ENCODE measurements at places on chromosomes 13 and 19.

DNA sequence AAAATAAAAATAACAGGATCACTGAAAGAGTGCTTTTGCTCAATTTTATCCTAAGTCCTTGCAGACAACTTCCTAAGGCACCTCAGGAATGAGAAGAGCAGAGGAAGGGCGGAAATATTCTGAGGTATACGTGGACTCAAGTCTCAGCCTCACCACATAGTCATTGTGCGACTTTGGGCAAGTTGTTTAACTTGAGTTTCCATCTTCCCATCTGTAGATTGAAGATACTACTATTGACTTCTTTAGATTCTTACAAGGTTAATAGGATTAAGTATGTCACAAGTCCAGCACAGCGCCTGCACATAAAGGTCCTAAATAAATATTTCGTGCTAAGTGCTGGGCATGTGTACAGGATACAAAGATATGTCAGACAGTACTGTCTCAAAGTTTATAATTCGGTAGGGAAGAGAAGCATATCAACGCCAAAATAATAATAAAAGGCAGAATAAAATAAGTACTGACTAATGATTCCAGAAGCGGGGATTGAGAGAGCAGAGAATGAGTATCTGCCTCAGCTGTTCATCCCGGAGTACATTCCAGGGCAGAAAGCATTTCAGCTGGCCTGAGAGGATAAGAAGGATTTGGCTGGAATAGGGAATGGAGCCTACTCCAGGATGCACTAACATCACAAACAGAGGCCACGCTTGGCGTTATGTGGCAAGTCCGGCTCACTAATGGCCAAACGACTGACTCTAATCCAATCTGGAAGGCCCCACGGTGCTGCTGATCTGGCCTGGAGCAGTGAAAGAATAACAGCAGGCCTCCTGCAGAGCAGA, 139.7 kb downstream of the FLT1 start:
- no peak for DNase-seq

DNA sequence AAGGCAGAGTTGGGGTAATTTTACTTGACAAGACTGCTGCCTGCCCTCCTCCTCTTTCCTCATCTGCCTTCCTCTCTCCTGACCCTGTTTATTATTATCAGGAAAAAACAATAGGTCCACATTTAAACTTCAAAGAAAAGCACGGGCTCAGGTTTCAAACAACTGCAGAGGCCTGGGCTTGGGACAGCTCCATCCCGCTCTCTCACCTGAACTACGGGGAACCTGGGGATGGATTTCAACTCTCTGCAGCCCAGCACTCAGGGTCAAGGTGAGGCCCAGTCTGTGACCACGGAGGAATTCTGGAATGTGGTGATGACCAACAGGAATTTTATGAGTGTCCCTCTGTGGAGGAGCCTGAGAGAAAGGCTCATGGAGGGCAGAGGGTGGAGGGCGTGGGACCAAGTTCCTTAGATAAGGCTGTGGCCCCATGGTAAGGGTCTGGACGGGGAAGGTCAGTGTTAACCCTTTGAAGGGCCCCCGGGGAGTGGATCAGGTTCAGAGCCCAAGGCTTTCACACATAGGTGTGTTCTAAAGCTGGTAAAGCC, 220.8 kb upstream of the MAB21L1 start:
- no peak for DNase-seq

DNA sequence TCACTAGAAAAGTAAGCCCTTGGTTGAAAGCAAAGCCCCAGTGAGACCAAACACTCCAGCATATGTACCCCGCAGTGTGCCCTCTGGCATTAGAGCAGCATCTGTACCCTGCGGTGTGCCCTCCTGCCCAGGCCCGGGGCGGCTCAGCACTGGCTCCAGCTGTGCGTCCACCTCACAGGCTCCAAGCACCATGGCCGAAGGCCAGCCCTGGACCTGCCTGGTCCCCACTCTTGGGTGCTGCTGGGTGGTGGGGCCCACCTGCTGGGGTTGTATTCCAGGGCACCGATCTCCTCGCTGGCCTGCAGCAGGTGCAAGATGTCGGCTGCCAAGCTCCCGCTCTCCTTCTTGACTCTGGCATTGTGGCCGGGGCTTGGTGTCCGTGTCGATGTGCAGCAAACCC, 230.2 kb downstream of the TUBA3C start:
- DNase-seq: no peak

DNA sequence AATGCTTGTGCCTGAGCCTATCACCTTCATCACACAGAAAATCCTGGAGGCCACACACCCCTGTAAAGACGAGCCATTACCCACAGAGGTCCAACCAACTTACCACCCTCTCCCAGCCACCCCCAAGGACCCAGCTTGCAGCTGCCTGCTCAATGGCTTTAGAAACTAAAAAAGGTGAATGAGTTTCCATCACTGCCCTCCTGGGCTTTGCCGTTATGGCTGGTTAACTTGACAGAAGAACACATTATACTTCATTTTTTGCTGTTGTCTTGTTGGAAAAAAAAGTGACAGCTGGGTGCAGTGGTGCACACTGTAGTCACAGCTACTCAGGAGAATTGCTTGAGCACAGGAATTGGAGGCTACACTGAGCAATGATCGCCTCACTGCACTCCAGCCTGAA, 17.4 kb upstream of the FEM1A start:
- no peak for DNase-seq

DNA sequence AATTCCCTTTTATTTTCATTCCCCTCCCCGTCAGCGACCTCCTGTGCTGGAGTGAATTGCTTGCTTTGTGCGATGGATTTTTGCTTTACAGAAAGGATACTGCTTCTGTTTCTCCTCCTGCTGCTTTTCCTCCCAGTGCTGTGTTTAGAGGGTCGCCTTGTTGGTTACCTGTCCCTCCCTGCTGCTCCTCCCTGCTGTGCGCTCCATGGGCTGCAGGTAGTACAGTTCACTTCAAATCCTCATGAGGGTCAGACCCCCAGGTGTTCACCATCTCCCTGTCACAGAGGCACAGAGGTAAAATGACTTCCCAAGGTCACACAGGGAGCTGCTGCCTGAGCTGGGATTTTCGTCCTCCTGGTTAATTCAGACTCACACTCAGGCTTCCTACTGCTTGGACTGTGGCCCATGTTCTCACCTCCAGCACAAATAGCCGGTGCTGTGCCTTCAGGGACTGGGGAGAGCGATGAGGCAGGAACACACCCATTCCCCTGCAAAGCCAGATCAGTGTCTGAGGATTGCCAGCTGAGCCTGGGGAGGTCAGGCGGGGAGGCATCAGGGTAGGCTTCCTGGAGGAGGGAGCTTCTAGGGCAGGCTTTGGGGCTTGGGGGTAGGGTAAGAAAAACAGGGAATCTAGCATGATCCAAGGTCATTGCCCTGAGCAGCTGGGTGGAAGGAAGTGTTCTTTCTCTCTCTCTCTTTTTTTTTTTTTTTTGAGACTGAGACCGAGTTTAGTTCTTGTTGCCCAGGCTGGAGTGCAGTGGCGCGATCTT, 14.4 kb downstream of the BICRA start:
- DNase-seq: no peak

DNA sequence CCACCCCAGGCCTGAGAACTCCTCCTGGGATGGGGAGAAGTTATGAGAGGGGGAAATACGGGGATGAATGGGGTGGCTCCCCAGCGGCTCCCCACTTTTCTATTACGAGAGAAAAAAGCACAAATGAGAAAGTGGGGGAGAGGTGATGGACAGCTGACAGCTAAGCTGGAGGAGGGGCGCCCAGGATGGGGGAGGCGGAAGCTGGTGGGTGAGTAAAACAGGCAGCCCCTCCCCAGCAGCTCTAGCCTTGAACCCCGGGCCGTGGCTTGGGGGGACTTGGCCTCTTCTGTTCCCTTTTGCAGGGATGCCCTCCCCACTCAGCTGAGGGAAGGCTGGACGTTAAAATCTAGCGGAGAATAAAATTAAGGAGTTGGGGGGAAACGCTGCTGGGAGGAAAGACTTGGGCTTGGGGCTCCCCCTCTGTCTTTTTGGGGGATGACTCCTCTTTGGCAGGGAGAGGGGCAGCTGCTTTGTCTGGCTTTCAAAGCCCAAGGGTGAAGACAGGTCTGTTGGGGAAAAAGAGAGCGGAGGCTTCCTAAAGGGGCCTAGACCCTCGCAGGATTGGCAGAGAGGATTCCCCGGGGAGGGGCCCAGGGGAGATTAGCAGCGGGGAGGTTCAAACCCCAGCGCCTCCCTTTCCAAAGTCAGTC, 1.4 kb upstream of the SAMD1 start:
- no peak for DNase-seq

DNA sequence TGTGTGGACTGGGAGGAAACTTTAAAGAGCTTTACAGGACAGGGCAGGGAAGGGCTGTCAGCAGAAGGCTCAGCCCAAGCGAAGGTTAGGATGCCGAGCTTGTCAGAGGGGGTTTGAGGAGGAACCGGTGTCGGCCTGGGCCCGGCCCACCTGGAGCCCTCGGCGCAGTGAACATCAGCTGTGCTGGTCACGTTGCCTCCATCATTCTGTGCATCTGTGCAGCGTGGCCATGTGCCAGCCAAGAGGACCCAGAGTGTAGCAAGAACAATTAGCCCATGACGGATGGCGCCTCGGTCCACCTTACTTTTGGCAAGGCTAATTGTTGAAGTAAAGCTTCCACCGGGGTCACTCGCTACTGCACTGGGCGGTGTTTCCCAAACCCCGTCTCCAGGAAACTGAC, 161.4 kb downstream of the PTPRS start:
- no peak for DNase-seq

DNA sequence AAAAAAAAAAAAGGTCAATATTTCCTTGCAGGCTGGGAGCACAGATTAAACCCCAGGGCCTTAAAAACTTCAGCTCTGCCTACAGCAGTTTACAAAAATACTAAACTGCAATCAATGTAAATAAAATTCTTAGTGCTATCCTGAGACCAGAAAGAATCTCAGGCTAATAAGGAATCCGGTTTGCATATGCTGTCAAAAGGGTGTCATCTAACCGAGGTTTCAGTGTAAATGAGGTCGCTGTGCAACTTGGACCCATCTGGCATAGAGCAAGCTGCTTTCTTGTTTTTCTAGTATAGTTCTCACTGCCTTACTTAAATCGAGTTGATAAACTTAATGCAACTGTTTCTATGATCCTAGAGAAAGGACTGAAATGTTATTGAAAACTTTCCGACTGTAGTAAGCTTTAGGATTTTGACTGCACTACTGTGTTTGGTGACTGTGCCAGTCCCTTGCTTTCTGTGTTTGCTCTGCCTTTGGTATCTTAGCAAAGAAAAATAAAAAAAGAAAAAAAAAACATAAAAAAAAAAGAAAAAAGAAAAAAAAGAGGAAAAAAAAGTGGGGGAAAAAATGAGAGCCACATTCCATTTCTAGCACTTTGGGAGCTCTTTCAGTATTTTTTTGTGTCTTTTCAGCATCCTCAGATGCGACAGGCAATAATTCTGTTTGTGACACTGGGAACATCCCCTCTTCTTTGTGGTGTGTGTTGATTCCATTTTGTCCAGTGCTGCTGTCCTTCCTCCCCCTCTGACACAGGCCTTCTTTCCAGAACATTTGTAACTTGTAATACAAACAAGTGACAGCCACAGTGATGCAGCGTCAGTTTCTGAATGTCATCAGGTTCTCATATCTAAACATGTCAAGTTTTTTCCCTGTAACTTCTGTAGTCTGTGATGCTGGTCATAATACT, 340.5 kb downstream of the ZNF536 start:
- DNase-seq: no peak

DNA sequence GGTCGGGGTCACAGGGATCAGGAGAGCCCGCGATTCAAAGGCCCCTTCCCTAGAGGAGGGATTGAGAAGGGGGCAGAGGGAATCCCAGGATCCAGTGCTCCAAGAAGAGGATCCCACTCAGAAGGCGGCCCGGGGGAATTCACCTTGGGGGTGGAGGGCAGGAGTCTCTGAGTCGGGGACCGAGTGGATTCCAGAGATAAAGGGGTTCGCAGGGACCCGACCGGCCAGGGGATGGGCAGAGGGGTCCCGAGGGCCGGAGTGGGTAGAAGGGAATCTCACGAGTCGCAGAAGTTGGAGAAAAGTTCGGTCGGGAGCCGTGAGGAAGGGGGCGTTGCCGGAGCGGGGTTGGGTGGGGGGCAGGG, 261 bp downstream of the PRKD2 start:
- peak; percentile 35 for DNase-seq

- no peak for DNase-seq
These were observed 28.4 kb downstream of the UBAC2 start for GRCh38 chr13:99228737-99229691.

DNA sequence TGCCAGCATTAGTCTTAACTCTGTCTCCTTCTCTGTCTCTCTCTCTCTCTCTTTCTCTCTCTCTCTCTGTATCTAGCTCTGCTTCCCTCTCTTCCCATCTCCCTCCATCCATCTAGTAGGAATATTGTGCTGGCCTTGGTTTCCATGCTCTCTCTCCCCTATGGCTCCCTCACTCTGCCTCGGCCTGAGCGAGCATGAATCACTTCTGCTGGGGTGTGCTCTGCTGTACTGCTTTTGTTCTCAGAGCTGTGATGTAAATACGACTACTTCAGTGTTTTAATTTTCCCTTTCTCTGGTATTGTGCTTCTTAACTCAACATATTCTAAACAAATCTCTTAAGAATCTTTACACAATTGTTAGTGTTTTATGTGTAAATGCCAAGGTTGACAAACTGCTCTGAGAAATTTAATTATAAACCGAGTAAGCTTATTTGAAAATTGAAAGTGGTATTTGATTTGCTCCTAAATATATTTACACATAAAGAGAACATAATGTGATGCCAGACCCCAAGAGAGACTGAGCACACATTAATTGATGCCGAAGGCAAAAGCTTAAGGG, 211.5 kb upstream of the KL start:
- DNase-seq: no peak

GRCh38 chr19:15464394-15465385, at the start of gene RASAL3:
TSS of gene RASAL3 (minus strand) at chr19:15464544. CDS start at chr19:15464358, 186 bp downstream.
- DNase-seq: no peak

DNA sequence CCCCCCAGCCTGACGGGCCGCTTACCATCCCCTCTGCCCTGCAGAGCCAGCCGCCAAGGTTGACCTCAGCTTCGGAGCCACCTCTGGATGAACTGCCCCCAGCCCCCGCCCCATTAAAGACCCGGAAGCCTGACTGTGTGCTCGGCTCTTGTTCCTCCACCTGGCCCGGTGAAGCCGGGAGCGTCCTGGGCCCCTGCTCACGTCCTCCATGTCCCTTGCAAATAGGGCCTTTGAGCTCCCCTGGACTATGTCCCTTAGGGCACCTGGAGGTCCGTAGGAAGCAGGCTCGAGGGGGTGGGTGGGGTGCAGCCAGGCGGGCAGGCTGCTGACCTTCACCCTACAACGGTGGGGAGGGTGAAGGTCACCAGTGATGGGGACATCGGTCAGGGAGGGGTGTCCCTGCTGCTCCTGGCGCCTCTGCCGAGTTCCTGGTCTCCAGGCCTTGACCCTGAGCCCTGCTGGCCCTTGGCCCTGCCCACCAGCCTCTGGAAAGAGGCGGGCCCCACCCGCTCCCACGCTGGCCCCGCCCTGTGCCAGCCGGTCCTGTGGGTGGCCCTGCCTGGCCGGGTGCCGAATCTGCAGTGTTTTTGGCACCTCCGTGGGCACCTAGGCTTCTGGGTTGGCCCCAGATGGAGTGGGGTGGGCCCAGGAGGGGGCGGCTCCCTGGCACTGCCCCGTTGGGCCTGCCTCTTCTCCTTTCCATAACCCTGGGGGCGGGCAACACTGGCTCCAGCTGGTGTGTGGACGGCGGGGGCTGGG, 3.3 kb downstream of the ATP5F1D start:
- DNase-seq: no peak

GRCh38 chr19:45499196-45500180, 1.2 kb downstream of the PPM1N start:
- peak; percentile 32 for DNase-seq

GRCh38 chr13:111953546-111954178, 113.3 kb upstream of the SOX1 start:
- no peak for DNase-seq

- peak; percentile 52 for DNase-seq
These were observed 38.4 kb downstream of the ACTN4 start for GRCh38 chr19:38685666-38686529.

Measured in endothelial cell (in vitro differentiated cells).